Thoracic aorta (tissue), 2 donors: ENCODE measurements at places on chromosomes 2 and 18. TPM values are rescaled to one million over a fixed set of nuclear protein-coding genes. Genes with fewer than 3 reads are reported as not detected.

Gene COLEC12
- total RNA-seq = 19.3 TPM

Gene HOXD13
- not detected for total RNA-seq

Gene C2orf68
- 13.0 TPM for total RNA-seq

Gene CHRNG
- not detected for total RNA-seq

Gene APLF
- total RNA-seq = 5.8 TPM

Gene MBP
- total RNA-seq = 41.7 TPM

Gene TUBA3E
- total RNA-seq = not detected

Gene CRACDL
- total RNA-seq = 1.9 TPM

Gene ADRA2B
- 3.5 TPM for total RNA-seq

Gene ERBB4
- 15.7 TPM for total RNA-seq

Gene HES6
- total RNA-seq = 12.3 TPM

DNA sequence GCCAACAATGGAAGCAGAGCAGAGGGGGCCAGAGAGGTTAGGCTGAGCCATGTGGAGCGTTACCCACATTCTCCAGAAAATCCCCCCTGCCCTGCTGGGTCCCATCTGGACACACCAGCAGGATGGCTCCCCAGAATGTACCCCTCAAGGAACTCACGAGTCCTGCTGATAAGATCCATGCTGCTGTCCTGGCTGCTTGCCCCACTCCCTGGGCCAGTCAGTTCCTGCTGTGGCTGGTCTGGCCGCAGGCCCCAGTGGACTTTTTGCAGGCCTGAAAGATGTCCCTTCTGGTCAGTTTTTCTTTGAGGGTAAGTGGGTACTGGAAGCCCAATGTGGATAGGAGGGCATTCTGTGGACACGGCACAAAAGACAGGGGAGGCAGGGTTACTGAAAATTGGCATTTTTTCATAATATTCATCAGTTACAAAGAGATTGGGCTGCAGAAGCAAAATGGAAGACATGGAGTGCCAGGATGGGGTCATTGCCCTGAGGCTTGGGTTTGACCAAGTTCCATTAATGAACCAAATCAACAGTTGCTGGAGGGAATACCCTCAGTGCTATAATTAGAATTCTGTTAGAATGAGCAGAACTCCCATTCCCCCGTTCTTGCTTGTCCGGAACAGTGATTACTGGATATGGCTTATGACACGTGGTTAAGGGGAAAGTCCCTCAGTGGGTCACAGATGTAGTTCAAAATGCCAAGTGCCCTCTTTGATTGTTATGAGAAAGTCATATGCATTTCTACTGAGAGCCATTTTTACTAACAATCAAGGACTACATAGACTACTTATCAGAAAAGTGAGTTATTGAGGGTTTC, 38.7 kb downstream of the SLC4A5 start:
- no peak for DNase-seq

- DNase-seq = no peak
Measured at GRCh38 chr2:109703077-109703476, 88.9 kb downstream of the SOWAHC start.

- no peak for DNase-seq
Measured at GRCh38 chr2:16625759-16626158, 39.9 kb downstream of the CYRIA start.

DNA sequence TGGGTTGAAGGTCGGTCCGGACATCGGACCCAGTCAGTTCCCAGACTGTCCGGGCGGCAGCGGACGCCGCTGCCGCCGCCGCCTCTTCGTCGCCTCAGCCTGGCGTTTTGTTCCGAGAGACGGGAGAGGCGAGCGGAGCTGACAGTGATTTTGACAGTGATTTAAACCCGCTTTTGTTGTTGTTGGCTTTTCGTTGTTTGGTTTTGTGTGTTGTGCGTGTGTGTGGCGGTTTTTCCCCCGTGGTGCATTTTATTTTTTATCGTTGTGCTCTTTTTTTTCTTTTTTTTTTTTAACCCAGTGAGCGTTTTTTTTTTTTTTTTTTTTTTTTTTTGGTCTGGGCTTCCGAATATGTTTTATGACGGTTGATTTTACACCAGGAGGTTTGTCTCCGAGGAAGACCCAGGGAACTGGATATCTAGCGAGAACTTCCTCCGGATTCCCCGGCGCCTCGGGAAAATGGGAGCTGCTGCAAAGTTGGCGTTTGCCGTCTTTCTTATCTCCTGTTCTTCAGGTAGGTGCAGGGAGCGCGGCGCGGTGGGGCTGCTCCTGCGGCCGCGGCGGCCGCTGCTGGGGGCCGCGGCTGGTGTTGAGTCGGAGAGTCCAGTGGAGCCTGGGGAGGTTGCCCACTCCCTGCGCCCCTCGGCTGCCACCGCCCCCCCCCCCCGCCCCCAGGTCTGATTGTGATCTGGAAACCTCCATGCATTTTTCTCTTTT, at the start of gene ACVR2A:
Gene ACVR2A (plus strand): TSS at position 333 of the 714 bp plus-strand sequence. CDS start 124 bp downstream, at position 457.
- DNase-seq = no peak

GRCh38 chr2:55547001-55547400, 27.5 kb downstream of the CFAP36 start:
- DNase-seq = no peak

DNA sequence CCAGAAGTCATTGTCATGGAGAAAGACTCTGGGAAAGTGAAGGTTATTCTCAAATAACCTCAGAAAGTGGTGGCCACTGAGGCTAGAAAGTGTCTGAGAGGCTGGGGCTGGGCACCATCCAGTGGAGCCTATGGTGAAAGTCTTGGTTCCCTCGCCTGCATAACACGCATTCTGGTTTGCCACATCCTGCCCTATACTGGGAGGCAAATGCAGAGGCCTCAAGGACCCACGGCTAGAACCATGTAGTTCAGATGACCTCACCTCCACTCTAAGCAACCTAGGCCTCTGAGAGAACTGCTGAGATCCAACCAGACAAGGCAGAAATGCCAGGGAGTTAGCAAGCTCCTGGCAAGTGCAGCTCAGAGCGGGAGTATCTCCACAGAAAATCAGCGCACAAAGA, 5.1 kb downstream of the ITGB6 start:
- DNase-seq = no peak

- DNase-seq = no peak
Measured at GRCh38 chr2:21165350-21165749, 41.6 kb downstream of the TDRD15 start.

- DNase-seq = no peak
Measured at GRCh38 chr2:17940091-17940630, 61.7 kb downstream of the KCNS3 start.

DNA sequence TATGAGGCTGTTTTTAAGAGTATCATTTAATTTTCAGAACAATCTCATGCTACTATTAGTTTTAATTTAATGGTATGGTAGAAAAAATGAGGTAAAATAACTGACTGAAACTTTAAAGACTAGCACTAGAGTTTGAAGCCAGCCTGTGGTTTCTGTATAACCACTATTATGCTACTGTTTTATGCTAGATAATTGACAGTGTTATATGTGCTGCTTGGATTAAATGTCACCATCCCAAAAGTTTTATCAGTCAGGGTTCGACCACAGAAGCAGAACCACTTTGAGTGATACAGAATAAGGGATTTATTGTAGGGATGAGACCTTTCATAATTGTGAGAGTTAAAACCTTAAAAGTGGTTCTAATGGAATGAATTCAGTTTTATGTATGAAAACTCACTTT, 271.6 kb downstream of the PTGR3 start:
- no peak for DNase-seq

GRCh38 chr18:42141439-42141838, 186.4 kb downstream of the PIK3C3 start:
- no peak for DNase-seq

- DNase-seq = no peak
Measured at GRCh38 chr2:40287195-40287594, 164.7 kb downstream of the SLC8A1 start.

DNA sequence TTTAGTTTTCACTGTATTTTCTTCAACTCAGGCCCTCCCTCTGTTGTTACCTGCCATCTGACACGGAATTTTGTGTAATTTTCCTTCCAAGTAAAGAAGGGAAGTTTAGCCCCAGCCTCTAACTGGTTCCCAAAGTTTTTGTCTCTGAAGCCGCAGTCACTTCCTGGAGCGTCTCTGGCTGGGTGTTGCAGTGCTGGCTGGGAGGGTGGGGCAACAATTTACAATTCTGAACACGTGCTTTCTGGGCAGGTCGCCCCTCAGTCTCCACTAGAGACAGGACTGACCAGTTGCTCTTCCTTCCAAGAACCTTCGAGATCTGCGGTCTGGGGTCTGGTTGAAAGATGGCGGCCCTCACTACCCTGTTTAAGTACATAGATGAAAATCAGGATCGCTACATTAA, 3.5 kb downstream of the CNDP2 start:
- no peak for DNase-seq

DNA sequence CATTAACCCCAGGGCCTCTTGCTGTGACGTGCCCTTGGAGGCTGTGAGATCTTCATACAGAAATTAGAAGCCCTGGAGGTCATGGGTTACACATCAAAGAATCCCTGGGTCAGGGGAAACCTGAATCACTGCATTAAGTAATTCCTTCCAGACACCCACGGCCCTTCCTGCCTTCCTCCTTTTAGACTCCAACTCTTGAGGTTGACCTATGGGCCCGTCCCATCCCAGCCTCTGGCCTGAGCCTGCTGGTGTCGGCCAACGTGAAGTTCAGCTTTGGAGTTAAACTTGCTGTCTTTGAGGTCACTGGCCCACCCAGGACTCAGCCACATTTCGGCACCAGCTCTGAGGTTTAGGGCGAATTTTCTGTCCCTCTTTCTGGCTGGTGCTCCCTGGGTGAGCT, 198.3 kb downstream of the ACKR3 start:
- DNase-seq = no peak

GRCh38 chr2:3598197-3598910, 3.4 kb downstream of the COLEC11 start:
- no peak for DNase-seq

DNA sequence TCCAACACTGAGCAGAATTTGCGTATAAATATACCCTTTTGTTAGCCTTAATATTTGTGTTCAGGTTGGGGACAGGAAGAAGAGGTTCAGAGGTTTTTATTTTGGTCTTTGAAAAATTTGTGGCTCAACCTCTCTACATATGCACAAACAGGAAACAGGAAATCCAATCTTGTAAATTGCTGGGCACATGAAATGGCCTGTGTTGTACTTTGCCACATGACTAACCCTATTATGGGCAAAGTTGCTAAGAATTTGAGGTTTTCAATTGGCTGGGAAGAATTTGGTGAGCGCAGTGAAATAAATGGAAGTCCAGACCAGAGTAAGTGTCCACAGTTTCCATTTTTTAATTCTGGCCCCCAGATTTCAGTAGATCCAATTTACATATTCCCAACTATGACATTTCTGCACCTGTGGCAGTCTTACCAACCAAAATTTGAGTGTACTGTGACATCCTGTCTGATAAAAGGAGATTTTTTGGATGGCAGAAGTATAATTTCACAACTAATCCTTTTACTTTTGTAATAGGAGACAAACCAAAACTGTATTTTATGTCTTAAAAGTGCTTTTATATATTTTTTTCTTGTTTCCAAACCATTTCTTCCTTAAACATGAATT, 63.6 kb downstream of the COX7A2L start:
- no peak for DNase-seq

GRCh38 chr18:13265008-13265910, 46.7 kb downstream of the LDLRAD4 start:
- no peak for DNase-seq

DNA sequence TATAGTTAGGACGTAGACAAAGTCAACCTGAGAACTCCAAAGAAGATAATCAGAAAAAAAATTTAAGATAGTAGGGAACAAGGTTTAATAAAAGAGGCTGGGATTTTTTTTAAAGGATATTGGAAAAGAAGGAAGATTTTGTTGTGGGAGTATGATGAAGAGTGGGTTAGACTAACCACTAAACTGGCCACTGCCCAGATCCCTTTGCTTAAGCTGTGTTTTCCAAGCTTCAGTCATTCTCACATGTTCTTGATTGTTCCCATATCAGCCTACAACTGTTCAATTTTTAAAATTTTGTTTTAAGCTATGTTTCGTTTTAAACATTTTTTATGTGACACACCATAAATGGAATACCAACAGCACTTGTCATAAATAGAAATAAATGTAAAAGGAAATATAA, 284.5 kb upstream of the MMADHC start:
- DNase-seq = no peak

- no peak for DNase-seq
Measured at GRCh38 chr18:36308711-36309435, 11.4 kb downstream of the FHOD3 start.

DNA sequence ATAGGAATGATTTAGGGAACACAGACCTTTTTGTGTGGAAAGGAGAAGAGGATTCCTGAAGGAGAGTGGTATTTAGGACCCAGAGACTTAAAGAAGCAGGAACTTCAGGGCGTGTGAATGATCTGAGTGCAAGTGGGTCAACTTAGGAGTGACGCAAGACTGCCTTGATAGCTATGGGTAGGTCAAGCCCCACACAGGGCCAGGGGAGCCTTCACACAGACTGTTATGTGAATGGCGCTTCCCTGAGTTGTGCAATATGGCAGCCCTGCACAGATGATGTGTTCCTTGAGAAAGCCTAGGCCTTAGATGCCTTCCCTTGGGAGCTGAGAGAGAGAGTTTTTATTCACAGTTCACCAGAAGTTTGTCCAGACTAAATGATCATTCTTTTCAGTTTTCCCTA, 47.1 kb upstream of the IGFBP5 start:
- no peak for DNase-seq

DNA sequence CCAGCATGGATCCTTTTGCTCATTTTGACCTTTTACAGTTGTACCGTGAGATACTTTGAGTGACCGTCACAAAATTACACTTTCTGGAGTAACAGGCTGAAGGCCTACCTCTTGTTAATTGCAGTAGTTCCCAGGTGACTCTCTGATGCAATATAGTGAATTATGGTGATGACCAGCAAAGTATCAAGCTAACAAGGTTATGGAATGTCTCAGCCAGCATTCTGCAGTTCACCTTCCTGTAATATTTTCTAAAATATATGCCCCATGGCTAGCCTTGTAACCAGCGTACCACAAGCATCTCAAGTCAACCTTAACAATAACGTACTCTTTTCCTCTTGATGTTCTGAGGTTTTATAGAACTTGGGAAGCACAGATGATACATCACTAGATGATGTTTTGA, 234.7 kb downstream of the LTBP1 start:
- no peak for DNase-seq

GRCh38 chr2:200668478-200668877, 82.7 kb downstream of the AOX1 start:
- no peak for DNase-seq

DNA sequence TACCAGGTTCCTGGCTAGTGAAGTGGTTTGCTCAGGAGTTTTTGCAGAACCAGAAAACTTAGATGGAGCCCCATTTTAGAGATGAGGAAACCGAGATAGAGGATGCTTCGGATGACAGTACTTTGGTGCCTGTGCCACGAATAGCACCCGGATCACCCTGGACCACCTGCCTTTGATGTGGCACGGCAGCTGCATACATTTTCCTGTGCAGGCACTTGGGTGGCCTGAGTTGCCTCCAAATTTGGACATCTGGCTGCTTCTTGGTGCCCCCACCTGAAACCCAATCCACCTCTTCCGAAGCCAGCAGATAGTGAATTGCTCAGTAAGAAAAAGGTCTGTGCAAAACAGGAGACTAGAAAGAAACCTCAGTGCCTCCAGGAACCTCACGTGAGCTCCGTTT, 140.6 kb upstream of the ID2 start:
- no peak for DNase-seq
